ENCODE measurements at places on chromosomes 12 and 14. TPM values are rescaled to one million over a fixed set of nuclear protein-coding genes. Genes with fewer than 3 reads are reported as not detected.

- DNase-seq: peak; percentile 65
These were observed 111.4 kb downstream of the EGLN3 start for GRCh38 chr14:33839193-33840076.

DNA sequence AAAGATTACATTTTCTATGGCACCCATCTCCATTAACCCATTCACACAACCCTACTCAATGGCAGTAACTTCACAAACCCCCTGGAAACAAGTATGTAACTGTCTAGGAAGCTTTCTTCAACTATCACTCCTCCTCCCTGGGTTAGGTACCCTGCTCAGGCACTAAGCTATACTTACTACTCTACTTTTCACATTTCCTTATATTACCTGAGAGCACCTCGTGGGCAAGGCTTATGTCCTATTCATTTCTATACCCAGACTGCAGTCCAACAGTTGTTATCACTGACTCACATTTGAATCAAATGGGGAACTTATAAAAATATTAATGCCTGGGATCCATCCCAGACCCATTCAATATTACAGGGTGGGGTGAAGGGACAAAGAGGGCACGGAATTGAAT is 4.6 kb downstream of the PAWR start:
- no peak for DNase-seq

GRCh38 chr14:95875831-95876760 is 536 bp upstream of the TUNAR start:
- DNase-seq: no peak

GRCh38 chr12:101775816-101776215 is 36.6 kb upstream of the SYCP3 start:
- DNase-seq: no peak

DNA sequence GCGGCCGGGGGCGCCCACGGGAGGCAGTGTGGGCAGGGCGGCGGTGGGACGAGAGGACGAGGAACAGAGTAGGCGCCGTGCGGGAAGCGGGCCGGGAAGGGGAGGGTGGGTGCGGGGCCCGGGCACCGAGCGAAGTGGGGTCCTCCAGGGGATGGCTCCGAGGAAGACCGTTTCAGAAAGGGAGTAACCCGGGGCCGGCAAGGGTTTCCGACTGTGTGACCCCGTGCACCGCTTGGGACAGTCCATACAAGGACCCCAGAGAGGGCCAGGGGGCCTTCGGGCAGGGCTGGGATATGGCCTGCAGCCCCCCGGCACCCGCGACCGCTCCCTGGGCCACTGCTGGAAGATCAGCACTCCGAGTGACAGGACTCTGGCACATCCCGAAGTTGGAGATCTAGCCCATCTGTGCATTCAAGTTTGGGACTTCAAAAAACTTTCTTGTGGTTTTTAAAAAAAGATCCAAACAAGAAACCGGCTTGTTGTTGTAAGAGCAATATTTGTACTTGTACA is 448 bp downstream of the TSPAN9 start:
- no peak for DNase-seq

DNA sequence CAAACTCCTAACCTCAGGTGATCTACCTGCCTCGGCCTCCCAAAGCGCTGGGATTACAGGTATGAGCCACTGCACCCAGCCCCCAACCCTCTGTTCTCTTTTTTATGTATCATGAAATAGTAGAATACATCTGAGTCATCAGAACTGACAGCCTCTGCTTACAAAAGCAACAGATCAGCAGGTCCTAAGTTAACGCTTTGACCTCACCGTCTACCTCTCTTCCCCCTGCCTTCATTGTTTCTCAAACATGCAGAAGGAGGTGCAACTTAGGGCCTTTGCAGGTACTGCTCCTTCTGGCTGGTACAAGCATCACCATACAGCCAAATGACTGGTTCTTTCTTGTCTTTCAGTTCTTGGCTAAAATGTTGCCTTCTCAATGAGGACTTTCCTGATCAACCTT is 249.2 kb downstream of the PAWR start:
- DNase-seq: no peak

DNA sequence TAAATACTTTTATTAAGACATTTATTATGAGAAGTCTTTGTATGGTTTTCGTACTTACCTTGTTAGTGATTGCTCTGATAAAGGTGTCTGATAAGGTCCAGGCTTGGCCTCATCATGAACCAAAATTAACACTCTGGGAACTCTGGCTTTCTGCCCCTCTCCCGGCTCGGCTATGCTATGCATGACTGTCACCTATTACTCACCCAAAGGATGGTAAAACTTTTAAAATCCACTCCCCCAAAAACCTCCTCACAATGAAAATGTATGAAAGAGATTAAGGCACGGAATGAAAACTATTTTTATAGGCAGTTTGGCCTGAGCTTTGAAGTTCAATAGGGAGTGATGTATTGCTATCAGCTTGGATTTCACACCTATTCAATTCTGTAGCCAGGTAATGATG is 217.3 kb upstream of the TBX3 start:
- no peak for DNase-seq

- DNase-seq: no peak
These were observed 51.9 kb downstream of the CCDC91 start for GRCh38 chr12:28242129-28242495.

- peak; percentile 45 for DNase-seq
These were observed 84.0 kb downstream of the DCAF5 start for GRCh38 chr14:69068744-69069421.

DNA sequence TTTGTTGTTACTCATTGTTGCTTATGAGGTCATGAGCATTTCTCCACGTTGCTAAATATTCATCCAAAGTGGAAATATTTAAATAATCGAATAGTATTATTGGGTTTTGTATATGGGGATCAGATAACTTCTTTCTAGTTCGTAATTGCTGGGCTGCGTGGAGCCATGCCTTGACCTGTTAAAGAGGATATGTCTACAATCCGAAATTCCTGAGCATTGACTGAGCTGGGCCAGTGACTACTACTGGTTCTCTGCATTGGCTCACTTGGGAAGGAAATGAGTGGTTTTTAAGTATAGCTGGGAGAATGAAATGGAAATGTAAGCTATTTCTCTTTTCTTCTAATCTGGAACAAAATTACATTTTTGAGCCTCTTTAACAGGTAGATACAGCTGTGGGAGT is 163.2 kb downstream of the RPL10L start:
- DNase-seq: no peak

DNA sequence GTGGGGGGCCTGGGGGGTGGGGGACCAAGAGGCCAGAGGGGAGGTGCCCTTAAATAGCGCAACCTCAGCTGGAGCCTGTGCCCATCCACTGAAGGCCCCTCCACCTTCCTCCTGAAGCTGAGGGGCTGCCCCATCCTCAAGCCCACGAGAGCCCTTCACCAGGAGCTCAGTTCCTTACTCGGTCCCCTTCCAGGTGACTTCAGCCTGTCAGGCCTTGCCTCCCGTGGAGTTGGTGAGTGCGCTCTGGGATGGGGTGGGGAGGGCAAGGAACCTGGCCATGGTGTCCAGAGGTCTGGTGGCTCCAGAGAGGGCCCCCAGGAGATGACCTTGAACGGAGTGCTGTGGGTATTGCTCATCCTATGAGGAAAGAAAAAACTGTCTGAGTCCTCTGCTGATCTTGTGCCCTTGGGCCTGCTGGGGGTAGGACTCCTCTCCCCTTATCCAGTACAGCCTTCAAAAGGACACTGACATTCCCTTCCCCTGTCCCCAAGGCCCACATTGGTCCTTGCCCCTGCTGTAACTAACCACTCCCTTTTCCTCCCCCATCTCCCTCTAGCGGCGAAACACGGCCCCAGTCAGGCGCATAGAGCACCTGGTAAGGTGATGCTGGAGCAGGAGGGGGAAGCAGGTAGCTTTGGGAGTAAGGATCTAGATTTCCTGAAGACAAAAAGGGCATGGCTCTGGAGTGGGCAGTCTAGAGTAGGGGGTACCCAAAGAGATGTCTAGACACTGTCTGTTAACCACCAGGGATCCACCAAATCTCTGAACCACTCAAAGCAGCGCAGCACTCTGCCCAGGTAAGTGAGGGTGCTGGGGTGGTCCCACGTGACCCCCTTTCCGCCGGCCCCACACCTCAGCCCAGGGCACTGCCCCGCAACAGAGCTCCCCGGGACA is 3.6 kb downstream of the TNS2 start:
- DNase-seq: no peak

DNA sequence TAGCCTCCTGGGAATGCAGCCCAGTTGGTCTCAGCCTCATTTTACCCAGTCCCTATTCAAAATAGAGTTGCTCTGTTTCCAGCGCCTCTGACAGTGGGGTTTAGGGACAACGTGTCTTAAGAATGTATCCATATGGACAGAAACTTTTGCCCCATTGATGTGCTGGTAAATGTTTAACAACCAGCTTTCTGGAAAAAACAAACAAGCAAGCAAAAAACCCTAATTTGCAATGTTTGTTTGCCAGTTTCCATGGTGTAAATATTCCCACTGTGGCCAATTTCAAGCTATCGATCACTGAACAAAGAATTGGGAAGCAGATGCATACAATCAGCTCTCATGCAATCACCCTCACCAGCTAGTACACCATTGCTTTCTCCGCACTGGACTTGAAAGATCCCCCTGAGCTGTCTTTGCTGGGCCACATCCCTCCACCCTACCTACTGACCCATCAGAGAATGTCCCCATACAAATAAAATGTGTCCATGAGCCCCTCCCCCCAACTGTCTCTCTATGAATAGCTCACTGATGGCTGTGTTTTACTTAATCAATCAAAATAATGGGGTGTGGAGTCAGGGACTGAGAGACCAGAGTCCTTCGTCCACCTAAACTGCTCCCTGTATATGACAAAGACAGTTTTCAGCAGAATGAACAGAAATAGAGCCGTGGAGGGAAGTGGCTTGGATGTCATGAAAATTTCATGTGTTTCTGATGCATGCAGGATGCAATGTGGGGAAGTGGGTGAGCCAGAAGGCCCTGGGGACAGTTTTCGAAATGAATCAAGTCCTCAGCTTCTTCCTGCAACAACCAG is 40.8 kb downstream of the CCDC60 start:
- DNase-seq: no peak

PLEKHG7 gene
- 0.66 TPM for polyA plus RNA-seq

DPPA3 gene
- not detected for polyA plus RNA-seq

COCH gene
- polyA plus RNA-seq: 1.3 TPM

SLC6A12 gene
- polyA plus RNA-seq: 0.52 TPM

LRP1 gene
- polyA plus RNA-seq: 118 TPM

KITLG gene
- polyA plus RNA-seq: 35.6 TPM
